Stimulated activated CD4-positive, alpha-beta T cell treated with anti-CD3 and anti-CD28 coated beads, TNF-alpha, amount 100 ng/mL, for 24 hours (primary cell): ENCODE measurements at places on chromosomes 7 and 10.

DNA sequence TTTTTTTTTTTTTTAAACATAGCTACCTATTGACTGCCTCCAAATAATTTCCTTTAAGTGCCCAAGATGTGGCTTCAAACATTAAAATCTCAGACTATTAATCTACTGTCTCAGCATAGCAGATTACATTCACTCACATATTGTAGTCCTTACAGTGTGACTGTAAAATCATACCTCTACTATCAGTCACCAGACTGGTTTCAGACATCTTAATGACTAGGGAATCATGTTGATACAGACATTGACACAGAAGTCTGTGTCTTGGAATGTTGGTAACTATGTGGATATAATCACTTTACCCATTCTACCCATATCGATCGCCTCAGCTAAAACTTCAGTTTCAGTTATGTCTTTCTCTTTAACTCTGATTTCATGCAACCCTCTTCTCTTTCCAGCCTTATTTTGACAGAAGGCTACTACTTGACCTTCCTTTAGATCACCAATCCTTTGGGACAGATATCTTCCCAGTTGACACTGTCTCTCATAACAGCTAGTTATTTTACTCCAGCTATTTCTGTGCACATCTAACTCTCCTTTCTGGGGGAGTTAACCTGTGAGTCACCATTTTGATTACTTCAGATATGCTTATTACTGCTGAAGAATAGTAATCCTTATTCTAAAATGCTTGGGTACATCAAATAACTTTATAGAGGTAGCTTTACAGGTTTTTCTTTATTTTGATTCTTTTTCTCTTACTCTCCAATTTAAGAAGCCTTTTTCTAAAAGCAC is 7.0 kb downstream of the TNKS2 start:
- DNase-seq, result no peak

GRCh38 chr10:14648946-14649345 is 125.8 kb downstream of the FAM107B start:
- DNase-seq, result no peak

DNA sequence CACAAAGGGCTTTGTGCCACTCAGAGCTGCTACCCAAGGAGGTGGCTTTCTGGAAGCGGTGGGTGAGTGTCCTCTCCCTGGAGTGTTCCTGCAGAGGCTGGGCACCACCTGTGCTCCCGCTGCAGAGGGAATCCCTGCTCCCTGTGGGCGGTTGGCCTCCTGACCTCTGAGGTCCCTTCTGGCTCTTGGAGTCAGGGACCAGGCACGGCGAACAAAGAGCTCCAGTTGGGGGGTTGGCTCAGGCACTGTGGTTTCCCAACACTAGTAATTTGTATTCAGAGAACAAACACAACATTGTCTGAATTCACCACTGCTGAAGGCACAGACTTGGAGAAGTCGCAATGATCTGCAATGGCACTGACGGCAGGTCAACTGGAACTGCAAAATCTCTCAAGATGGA is 328.9 kb downstream of the PRPF18 start:
- no peak for DNase-seq

DNA sequence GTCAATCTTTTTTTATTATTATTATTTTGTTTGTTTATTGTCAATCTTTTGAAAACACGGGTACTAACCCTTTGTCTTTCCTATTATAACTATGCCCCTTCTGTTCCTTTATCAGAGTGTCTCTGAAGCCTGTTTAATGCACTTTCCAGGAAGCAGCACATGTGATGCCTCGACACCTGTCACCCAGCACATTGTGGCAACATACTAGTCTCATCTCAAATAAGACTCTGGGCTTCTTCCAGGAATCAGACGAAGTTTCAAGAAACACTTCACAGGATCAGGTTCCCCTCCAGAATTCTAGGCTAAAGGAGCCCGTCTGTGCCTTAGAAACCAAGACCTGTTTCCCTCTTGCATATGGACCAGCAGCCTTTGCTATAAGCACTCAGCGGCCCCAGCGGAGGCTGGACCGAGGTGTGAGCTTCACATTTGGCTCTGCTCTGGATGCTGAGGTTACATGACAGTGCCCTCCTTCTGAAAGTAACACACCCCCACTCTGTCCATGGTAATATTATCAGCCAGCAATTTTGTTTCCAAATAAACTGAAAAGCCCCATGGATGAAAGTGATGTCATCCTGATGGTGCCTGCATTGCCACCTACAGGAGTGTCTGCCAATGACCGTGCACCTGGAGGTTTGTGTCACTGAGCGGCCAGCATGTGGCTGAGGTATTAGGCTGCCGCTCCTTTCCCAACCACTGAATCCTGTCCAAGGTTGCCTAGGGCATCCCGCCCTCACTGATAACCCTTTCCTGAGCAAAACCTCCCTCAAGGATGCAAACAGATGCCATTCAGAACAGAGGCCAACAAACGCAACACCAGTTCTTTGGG is 38.1 kb downstream of the MKI67 start:
- no peak for DNase-seq

DNA sequence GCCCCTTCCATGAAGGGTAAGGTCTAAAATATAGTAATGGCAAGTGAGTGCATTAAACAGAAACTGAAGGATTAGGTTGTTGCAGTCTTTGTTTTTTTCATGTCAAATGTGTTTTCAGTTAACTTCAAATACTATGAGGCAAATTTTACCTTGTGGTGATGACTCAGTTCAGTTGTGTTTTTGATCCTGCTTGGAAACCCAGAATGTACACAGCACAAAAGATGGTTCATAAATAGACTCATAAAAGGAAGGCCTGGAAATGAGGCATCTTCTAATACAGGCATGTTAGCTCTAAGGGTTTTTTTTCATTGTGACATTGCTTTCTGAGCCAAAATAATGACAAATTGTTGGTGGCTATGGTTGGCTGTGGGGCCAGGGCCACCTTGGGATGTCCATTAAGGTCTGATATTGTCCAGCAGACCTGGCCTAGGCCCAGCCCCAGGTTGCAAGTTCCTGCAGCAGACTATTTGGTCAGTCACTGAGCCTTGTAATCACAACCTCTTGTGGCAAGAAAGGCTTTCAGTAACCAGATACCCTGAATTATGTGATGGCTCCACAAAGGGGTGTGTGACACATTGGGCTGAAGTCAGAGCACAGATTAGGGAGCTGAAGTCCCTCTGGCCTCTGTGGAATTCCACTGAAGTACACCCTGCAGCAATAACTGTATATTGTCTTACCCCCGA is 69.0 kb upstream of the SAMD8 start:
- DNase-seq, result no peak

- DNase-seq, result no peak
These were observed 59.4 kb upstream of the MXI1 start for GRCh38 chr10:110147961-110148360.

GRCh38 chr10:117001144-117001543 is 3.8 kb downstream of the SHTN1 start:
- no peak for DNase-seq

DNA sequence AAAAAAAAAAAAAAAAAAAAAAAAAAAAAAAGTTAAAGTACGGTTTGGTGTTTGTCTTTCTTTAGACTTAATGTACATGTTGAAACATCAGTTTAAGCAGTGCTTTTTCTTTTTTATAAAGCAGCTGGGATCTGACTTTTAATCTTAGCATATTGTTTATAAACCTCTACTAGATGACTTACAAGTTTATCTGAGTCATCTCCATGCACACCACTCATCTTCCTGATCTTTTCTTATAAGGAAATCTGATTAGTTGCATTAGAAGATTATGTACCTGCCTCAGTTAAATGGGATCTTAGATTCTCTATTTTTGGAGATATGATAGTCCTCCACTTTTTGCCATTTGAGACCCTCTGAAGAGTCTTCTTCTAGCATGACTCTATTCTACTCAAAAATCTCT is 391.9 kb upstream of the LRGUK start:
- DNase-seq, result no peak

GRCh38 chr7:134155871-134156270 is 28.7 kb downstream of the LRGUK start:
- DNase-seq, result no peak

DNA sequence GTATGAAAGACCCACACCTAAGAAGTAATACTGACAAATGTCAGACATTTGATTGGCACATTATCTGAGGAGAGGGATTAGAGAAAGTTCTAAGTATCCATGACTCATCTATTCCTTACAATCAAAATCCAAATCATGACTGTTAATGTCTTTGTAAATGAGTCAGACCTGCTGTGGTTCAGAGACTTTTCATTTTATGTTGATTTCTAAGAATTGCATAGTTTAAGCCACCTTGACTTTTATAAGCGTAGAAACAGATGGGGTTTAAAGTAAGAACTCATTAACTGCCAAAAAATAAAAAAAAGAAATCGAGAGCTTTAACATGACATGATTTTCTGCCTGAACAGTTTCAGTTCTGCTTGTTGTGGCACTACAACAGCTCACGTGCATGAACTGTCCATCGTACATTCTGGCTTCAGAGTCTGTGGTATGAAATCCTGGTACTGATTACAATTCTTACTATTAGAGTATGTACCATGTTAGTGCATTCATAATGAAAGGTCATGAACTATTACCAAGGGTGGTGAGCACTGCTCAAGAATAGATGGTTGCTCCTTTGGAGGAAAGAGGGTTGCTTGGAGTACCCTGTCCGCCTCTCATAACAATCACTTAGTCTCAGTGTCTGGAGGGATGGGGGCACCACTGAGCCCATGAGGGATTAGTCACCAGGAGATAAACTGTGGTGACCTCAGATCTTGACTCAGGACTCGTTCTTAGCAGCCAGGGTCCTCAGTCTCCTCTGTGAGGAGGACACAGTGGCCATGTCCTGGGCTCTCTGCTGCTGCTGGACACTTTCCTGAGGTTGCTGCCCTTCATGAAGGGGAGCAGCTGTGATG is 42.2 kb downstream of the ACSM6 start:
- no peak for DNase-seq

GRCh38 chr10:11335167-11335652 is 276.2 kb downstream of the USP6NL start:
- DNase-seq, result no peak

- no peak for DNase-seq
These were observed 84.5 kb downstream of the AASS start for GRCh38 chr7:122059542-122059941.

- DNase-seq, result peak; percentile 15
These were observed 193.2 kb downstream of the MYOF start for GRCh38 chr10:93288679-93289634.

DNA sequence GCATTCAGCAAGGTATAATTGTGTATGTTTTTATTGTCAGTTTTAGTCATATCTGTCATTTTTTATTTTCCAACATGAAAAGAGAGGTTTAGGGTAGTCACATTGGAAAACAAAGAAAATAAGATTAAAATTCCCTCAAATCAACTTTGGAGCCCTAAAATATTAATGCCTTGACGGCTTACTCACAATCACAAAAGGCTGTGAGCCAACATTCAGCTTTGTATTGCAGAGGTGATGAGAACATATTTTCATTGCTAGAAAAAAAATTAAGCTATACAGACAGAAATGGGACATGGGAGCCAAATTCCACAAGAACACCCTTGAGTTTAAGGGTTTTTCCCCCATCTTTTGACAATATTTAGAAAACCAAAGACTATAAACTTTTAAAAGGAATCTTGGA is 30.2 kb downstream of the CALD1 start:
- no peak for DNase-seq

- DNase-seq, result no peak
These were observed 59.6 kb upstream of the FAM180A start for GRCh38 chr7:135808206-135808605.

GRCh38 chr7:149727899-149728476 is 45.4 kb downstream of the ZNF467 start:
- DNase-seq, result no peak

GRCh38 chr10:78700413-78700812 is 368.4 kb upstream of the ZMIZ1 start:
- DNase-seq, result no peak

DNA sequence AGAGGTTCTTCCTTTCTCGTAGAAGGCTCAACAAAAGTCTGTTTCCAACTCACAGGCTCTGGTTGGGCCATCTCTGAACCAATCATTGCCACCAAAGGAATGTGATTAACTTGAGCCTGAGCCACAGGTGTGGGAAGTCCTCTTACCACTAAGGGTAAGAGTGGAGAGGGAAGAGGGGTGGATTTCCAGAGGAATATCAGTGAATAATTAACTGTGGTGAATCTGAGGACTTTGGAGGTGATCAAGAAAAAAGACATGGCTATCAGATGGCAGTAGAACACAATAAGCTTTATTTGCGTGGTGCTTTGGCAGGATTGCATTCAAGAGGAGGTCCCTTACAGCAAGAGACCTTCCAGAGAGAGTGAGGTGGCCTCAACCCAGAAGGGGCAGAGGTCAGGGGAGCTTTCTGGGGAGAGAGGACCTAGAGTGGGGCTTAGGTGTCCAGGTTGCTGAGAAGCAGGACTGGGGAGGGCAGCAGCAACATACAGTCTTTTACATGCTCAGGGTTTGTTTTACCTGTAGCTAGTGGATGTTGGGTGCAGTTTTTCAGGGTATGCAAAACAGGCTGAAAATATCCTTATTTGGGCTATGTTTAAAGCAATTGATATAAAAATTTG is 61.4 kb downstream of the BBS9 start:
- no peak for DNase-seq

GRCh38 chr7:47335557-47336471 is 246.1 kb downstream of the TNS3 start:
- DNase-seq, result no peak

- DNase-seq, result no peak
These were observed 33.8 kb downstream of the SEC61G start for GRCh38 chr7:54725255-54725654.

- DNase-seq, result no peak
These were observed 843.9 kb upstream of the AUTS2 start for GRCh38 chr7:68754414-68754813.

DNA sequence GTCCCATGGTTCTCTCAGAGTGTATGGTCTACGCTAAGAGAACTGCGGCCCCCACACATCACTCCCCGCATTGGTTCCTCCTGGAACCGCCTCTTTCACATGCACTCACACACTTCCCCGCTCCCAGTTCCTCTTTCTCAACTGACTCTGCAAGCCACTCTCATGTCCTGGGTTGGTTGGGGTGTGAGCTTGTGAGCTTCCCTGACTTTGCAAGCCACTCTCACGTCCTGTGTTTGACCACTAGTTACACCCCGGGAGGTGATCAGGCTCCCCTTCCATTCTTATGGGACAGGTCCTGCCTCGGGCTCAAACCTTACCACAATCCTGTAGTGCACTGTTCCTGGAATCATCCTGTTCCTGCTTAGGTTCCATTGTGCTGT is 105.0 kb downstream of the TRIM24 start:
- DNase-seq, result no peak

DNA sequence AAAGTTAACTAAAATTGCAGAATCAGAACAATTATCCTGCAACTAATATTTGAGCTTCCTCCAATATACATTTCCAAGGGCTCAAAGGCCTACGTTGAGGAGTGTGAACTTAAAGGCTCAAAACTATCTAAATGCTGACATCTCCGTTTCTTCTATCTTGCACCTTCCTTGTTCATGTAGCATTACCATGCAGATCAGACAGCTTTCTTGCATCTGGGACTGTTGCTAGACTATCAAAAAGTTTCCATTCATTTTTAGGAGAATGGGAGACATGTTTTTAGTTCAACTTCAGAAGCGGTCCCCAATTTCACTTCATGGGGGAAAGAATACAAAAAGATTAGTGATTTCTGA is 2.9 kb downstream of the ANKRD1 start:
- no peak for DNase-seq
